Spleen (tissue), 13 donors: ENCODE measurements at places on chromosomes 16 and 17. TPM values are rescaled to one million over a fixed set of nuclear protein-coding genes. Genes with fewer than 3 reads are reported as not detected.

ZP2 gene
- total RNA-seq: not detected

GRCh38 chr16:11836650-11837244, 14.6 kb downstream of the RSL1D1 start:
- peak; percentile 30 for DNase-seq

GRCh38 chr17:3750926-3751325, 27.2 kb downstream of the HASPIN start:
- no peak for DNase-seq

DNA sequence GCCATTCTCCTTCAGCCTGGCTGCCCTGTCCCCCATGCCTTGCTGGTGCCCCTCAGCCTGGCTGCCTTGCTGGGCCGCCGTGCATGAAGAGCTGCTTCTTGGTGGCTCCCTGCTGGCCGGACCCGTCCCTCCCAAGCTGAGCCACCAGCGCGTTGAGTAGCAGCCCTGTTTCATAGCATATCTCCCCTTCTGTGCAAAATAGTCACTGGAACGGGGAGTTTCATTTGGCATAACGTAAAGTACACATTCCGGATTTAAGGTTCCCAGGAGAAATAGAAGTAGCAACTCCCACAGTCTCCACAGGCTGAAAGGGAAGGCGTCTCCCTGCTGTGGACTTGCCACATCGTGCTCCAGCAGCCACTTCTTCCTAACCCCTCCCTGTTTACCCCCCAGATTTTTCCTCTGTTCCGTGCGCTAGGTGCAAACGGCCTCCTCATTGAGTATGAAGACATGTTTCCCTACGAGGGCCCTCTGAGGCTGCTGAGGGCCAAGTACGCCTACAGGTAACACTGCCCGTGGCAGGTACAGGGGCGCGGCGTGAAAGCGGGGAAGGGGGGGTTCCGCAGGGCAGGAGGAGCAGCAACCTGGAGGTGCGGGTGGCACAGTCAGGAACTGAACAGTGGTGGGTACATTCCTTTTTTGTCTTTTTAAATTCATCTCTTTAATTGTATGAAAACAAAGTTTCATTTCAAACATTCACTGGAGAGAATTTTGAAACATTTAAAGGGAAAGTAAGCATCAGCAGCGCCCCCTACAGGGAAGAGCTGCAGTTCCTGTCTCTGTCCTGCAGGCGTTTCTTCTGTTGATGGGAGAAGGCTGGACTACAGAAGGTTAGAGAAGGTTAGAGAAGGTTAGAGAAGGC, 5.8 kb upstream of the OGFOD3 start:
- no peak for DNase-seq

DNA sequence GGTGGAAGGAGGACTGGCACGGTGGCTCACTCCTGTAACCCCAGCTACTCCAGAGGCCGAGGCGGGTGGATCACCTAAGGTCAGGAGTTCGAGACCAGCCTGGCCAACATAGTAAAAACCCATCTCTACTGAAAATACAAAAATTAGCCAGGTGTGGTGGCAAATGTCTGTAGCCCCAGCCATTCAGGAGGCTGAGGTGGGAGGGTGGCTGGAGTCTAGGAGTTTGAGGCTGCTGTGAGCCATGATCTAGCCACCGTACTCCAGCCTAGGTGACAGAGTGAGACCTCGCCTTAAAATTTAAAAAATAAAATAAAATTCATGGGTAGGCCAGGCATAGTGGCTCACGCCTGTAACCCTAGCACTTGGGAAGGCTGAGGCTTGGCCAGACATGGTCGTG, 1.2 kb upstream of the RPH3AL start:
- DNase-seq: no peak
